T-helper 1 cell (primary cell): ENCODE measurements at places on chromosomes 6 and 20.

GRCh38 chr20:14664101-14664500 lies 326.7 kb upstream of the FLRT3 start:
- no peak for DNase-seq

GRCh38 chr6:75113446-75113845 lies 92.4 kb downstream of the COL12A1 start:
- DNase-seq, result no peak

DNA sequence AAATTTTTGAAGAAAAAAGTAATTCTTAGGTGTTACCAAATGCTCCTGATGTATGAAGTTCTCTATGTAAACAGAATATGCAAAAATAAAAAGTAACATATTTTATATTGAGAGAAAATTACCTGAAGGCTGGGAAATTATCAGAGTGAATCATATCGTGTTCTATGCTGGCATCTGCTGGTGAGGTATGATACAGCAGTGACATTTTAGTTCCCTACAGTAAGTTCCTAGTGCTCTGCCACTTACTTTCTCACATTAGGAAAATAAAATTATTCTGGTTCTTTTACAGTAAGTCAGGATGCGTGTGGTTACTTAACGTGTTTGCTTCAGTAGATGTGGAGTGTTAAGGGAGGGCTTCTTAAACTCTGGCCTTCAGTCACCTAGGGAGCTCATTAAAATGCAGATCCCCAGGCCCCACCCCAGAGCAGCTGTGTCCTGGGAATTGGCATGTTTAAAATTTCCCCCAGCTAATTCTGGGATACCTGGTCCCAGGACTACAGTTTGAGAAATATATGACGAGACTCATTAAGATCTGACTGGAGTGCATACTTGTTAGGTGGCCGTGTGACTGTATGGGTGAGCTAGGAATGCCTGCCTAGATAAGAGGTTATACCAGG lies 3.2 kb downstream of the ACTR5 start:
- DNase-seq, result no peak

GRCh38 chr20:8974009-8974708 lies 94.7 kb upstream of the PLCB4 start:
- no peak for DNase-seq

GRCh38 chr20:38008233-38008944 lies 24.9 kb downstream of the TTI1 start:
- DNase-seq, result no peak

GRCh38 chr20:44601801-44602204 lies 19.4 kb downstream of the PKIG start:
- DNase-seq, result no peak

DNA sequence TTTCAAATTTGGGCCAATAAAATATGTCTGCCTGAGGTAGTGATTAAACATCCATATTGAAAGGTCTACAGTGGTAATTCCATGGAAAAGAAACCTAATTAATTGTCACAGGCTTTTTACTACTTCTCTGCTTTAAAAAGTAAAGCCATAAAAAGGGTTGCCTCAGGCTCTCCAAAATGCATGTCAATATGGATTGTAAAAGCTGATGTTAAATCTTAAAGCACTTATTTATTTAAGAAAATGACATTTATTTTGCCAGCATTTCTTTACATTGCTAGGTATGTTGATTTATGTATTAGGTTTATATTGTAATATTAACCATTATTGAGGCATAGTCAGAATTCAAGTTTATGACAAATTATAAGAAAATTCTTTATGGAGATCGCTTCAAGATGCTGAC lies 133.2 kb downstream of the OPN5 start:
- DNase-seq, result no peak

GRCh38 chr20:62916703-62917476 lies 9.4 kb downstream of the DIDO1 start:
- no peak for DNase-seq

GRCh38 chr6:133399426-133399825 lies 158.3 kb downstream of the EYA4 start:
- no peak for DNase-seq

- no peak for DNase-seq
These were observed 115.5 kb downstream of the ADGRG6 start for GRCh38 chr6:142417331-142417750.

- DNase-seq, result no peak
These were observed 55.6 kb downstream of the FRK start for GRCh38 chr6:116004841-116005815.

GRCh38 chr20:57841297-57841866 lies 131.6 kb upstream of the PMEPA1 start:
- DNase-seq, result no peak

DNA sequence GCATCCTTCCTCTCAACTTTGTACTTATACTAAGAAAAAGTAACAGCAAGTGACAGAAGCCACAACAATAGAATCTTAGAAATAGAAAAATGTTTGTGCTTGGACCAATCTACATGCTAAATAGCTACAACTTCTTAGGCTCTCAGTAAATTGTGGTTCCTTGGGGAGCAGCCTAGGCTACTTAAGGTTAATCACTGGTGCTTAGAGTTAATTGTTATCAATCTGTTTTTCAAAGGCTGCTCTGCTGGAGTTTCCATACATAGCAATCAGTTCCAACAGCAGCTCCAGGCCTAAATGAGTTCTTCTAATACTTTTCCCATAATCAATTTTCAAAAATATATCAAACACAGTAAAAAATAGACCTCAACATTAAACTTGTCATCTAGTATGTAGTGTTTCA lies 571.4 kb downstream of the EPHA7 start:
- no peak for DNase-seq

DNA sequence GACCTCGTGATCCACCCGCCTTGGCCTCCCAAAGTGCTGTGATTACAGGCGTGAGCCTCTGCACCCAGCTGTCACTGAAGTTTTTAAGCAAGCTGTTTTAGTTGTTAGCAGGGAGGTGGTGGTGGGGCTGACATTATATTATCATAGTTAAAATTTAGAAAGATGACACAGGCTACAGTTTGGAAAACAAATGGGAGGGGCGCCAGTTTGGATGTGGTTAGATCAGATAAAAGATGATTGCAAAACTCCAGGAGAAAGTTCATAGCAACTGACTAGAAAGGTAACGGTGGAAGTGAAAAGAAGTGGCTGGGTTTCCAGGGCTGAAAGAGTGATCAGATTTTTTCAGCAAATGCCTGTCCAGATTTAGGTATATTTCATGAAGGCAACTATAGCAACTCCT lies 311.9 kb upstream of the CITED2 start:
- DNase-seq, result no peak

- DNase-seq, result no peak
These were observed 29.0 kb upstream of the MPC1 start for GRCh38 chr6:166411721-166412151.

DNA sequence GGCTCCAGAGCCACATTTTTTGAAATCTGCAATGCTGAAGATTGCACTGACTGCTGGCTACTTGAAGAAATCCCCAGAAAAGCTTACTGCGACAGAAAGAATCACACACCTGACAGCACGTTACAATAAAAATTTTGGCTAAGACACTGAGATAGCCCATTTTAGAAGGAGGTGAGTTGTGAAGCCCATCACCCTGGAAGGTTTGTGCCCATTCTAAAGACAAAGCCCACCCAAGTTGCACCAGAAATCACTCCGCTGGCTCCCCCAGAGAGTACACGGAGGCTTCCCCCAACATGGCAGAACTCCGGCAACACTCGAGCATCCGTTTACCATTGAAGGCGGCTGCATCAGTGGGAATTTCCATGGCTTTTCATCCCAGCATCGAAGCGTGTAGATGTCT lies 29.4 kb downstream of the LPA start:
- no peak for DNase-seq

DNA sequence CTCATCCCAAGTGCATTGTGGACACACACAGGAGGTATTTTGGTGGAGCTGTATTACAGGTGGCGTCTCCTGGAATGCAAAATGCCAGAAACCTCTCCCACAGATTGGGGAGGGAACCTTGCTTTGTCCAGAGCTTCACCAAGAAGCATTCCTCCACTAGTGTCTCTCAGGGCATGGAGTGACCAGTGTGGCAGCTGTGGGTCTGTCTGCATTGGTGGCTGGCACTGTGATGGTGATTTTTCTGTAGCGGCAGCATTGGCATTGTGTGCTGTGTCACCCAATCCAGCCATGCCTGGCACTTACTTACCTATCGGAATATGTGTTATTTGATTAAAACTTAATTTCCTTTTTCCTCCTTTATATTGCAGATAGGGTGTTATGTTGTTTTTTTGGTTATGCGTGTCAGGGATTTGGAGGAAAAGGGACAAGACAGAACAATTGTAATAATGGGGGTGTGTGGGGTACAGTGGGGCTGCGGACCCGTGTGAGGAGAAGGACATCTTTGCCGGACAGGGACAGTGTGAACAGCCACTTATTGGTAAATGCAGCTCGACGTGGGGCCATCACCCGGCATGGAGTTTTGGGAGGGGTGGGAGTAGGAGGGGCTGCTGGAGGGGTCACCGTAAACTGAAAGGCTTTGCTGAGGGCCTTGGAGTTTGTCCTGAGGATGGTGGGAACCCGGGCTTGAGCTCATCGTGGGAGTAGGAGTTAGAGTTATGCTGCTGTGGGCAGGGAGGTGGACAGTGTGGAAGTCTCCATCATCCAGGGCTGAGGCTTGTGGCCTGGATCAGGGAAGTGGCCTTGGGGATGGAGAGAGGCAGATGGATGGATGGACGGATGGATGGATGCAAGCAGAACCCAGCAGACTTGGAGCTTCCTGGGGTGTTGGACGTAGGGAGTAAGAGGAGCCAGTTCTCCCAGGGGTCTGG lies 105.0 kb downstream of the SYCP2 start:
- DNase-seq, result no peak

- DNase-seq, result no peak
These were observed 205.6 kb upstream of the RIN2 start for GRCh38 chr20:19552221-19553180.

- no peak for DNase-seq
These were observed 80.7 kb upstream of the TRAF3IP2 start for GRCh38 chr6:111686249-111686931.

DNA sequence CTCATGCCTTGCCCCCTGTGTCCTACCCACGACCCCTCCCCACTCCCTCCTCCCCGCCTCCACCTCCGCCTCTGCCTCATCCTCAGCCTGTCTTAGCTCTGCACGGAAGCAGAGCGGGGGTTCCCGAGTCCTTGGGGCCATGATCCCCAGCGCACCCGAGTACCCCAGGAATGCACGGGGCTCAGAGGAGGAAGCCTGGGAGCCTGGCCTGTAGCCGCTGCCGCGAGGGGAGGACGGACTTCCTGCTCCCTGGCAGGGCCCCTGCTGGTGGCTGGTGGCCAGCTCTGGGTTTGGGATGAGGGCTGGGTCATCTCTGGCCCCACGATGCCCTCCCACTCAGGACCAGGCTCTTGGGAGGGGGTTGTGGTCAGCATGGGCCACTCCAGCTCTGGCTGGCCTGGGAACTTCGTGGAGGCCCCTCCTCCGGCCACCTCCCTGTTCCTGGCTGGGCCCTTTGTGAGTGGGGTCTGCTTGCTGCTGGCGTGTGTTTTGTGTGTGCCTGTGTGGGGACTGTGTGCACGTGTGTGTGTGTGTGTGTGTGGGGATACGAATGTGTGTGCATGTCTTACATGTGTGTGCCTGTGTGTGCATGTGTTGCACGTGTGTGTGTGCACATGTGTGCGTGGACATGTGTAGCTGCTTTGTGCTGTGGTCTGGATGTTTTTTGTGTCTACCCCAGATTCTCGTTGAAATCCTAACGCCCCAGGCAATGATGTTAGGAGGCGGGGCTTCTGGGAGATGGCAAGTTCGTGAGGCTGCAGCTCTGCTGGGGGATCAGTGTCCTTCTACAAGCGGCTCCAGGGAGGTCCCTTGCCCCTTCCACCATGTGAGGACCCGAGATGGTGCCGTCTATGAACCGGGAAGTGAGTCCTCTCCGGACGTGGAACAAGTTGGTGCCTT lies 1.3 kb upstream of the RBBP8NL start:
- no peak for DNase-seq

- no peak for DNase-seq
These were observed 39.9 kb upstream of the FRMD1 start for GRCh38 chr6:168118935-168119334.

DNA sequence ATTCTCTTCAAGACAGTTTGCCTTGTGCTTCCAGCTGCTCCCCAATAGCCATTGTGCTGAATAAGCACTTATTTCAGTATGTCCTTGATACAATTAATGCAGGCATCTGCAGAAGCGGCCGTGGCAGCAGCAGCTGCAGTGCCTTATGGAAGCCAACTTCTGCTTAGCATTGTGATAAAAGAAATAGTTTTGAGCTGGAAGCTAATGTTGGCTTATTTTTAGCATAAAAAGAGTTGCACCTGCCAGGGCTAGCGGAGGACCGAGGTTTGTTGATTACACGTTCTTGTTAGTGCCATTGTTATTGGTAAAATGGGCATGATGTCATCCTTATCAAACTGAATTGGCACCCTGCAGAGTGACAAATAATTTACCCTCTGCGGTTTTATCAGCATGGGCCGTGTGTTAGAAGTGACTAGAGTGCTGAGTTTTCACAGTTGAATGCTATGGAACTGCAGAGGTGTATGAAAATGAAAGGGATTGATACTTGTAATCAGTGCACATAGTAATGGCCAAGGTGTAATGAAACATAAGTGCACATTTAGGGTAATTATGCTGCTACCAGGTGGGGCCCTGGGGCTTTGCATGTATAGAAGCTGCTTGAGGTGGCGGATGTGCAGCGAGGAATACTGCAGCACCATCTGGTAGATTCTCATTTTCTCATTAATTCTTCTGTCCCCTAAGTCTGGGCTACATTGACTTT lies 334.3 kb downstream of the CDKAL1 start:
- no peak for DNase-seq

DNA sequence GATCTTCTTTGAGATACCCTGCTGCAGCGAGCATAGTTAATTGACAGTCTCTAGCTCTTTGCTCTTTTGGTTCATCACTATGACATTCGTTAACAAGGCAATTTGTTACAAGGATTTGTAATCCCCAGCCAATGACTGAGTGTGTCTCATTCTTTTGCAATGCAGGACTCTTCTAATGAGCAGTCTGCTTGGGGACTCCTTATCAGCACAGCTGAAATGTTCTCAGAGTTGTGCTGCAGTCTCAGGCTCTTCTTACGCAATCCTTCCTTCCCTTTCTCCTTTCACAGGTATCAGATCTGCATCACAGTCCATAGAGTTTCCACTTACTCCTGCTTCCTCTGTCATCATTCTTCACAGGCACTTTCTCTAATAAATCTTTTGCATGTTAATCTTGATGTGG lies 161.2 kb upstream of the OGFRL1 start:
- no peak for DNase-seq

DNA sequence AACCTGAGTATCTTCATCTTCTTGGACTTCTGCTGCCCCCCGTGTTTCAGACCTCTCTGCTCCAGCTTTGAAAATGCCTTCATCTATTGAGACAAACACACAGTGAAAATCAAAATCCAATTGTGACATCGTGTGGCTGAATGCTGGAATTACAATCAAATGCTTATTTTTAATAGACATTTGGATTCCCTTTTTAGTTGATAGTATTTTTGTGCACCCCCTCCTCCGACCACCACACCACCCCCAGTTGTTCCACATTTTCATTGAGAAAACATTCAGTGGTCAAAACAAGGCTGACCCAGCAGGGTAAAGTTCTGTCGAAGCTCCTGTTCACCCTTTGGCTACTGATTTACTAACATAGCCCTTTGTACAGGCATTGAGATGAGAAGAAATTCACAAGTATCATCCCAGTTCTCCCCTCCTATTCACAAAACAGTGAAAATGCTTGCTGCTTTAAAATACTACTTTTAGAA lies 79.0 kb downstream of the NRSN1 start:
- peak; percentile 8 for DNase-seq

- no peak for DNase-seq
These were observed 57.4 kb downstream of the TMC2 start for GRCh38 chr20:2593756-2594155.

- DNase-seq, result no peak
These were observed 43.3 kb upstream of the TNFRSF21 start for GRCh38 chr6:47352966-47353365.
